ENCODE measurements at places on chromosomes 2 and 18. TPM values are rescaled to one million over a fixed set of nuclear protein-coding genes. Genes with fewer than 3 reads are reported as not detected.
A peak's percentile ranks its signal among the peaks of the same experiment; 100 is the strongest.

Gene FIGN
- total RNA-seq: 23.1 TPM

Gene FAM124B
- total RNA-seq: 4.4 TPM

Gene HRH4
- not detected for total RNA-seq

Gene SNTG2
- total RNA-seq: 27.8 TPM

Gene YES1
- 113 TPM for total RNA-seq

Gene KIAA2012
- total RNA-seq: not detected

DNA sequence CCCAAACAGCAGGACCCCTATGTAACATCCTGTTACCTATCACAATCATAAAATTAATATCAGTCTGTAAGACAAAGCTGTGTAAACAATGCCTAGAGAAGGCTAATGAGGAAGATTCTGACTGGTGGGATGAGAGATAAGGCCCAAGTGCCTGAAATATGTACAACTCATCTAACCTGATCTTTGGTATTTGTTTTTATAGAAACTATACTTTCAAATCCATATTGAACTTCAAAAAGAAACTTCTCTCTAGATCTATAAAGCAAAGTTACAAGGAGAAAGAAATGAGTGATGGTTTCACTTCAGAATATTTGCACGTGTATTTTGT is 36.1 kb upstream of the ITGA4 start:
- no peak for DNase-seq
- no peak overlapping the region for H3K27ac ChIP-seq
- no peaks in the 10 kb centered on the region for H3K36me3 ChIP-seq

DNA sequence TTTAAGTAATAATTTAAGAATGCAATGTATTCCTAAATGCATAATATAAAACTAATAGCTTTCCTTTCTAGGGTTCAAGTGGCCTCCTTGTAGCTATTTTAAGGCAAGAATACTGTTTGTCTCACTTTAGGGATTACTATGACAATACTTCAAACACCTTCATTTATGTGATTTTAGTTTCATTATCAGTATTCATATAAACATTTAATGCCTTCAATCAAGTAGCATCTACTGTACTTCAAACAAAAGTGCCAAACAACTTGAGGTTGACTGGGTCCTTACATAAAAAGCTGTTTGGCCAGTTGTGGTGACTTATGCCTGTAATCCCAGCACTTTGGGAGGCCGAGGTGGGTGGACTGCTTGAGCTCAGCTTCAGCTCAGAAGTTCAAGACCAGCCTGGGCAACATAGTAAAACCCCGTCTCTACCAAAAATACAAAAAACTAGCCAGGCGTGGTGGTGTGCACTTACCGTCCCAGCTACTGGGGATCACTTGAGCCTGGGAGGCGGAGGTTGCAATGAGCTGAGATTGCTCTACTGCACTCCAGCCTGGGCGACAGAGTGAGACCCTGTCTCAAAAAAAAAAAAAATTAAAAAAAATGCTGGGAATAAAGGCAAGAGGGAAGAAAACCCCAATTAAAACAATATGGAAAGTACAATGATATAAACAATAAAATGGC is 9.3 kb downstream of the MEX3C start:
- peak overlapping the region; percentile 7 for H3K4me3 ChIP-seq
- H3K27ac ChIP-seq: no peak overlapping the region
- no peaks in the 10 kb centered on the region for H3K27me3 ChIP-seq
- peaks cover 25% of the 10 kb centered on the region for H3K36me3 ChIP-seq
- no peak for DNase-seq

- H3K4me1 ChIP-seq: 0 out of 2 replicates have a peak, but pooled peaks cover 9% of the 10 kb centered on the region
- peaks cover 13% of the 10 kb centered on the region for H3K36me3 ChIP-seq
- no peak overlapping the region for H3K27ac ChIP-seq
- peaks cover 78% of the 10 kb centered on the region for H3K27me3 ChIP-seq
- DNase-seq: peak; percentile 21
These were observed 1.8 kb downstream of the CBLN2 start for GRCh38 chr18:72542342-72542741.

DNA sequence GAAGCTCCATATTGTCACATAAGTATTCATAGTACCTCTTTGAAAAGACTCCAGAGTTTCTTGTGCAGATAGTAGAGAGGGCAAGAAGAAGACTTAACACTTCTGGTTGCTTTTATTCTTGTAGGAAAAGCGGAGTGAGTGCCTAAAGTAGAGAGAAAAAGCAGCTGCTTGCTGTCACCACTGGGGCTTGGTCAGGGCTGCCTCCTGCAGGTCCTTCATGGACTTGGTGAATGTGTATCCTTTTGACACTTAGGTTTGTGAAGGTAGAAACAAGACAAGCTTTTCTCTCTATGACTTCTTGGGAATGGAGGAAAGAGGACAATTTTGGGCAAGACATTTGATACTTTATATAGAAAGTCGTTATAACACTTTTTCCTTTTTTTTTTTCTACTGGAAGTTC is 312.8 kb upstream of the FANCL start:
- no peaks in the 10 kb centered on the region for H3K27me3 ChIP-seq
- H3K27ac ChIP-seq: peak overlapping the region; percentile 78
- no peaks in the 10 kb centered on the region for H3K36me3 ChIP-seq

DNA sequence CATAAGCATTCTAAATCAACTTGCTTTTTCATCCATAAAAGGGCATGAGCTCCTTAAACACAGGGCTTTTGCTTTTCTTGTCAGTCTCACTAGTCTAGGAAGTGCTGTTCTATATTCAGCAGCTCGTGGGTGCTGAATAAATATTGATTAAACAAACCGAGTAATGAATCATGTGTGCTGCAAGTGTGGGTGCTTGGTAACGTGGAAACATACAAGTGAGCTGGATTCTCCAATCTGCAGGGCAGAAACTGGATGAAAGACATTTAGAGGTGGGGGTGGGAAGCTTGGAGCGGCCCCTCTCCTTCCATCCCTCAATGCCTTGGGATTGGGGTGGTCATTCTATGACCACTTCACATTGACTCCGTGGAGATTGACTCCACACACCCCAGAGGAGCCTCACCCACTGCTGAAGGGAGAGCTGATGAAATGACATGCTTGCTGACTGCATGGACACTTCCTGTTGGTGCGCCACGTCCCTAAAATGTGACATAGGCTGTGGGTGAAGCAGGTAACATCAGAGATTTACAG is 114.6 kb downstream of the DOCK10 start:
- DNase-seq: no peak
- no peaks in the 10 kb centered on the region for H3K36me3 ChIP-seq
- H3K4me1 ChIP-seq: peaks cover 6% of the 10 kb centered on the region

DNA sequence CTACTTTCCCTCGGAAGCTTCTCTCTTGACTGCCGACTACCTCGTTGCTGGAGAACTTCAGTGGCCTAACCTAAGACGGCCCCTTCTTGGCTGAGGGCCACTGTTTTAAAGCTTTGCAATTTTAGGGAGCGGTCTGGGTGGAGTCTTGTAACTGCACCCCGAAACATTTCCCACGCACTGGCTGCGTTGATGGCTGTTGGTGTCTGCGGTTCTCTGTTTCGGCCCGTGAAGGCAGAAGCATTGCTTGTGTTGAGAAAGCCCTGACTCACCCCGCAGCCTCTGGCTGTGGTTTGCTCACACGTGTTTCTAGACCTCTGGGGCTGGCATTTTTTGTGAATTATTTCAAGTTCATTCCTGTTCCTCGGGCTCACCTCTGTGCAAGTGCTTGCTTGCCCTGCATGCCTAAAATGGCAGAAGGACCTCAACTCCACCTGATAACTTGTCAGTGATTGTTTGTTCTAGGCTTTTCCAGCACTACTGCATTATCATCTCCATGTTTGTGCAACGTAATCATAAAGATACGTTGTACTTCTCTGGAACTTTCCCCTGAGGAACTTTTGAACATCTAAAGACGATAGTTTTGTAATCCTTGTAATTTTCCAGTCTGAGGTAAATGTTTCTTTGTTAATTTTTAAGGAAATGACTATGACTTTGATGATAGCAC is 94.2 kb upstream of the DLX2 start:
- DNase-seq: no peak
- peaks cover 58% of the 10 kb centered on the region for H3K36me3 ChIP-seq
- H3K4me3 ChIP-seq: no peak overlapping the region
- no peak overlapping the region for H3K27ac ChIP-seq

- H3K27ac ChIP-seq: no peak overlapping the region
- DNase-seq: no peak
- H3K4me3 ChIP-seq: no peak overlapping the region
- no peaks in the 10 kb centered on the region for H3K36me3 ChIP-seq
- peaks cover 22% of the 10 kb centered on the region for H3K4me1 ChIP-seq
- H3K27me3 ChIP-seq: no peaks in the 10 kb centered on the region
These were observed 81.2 kb downstream of the FAM124B start for GRCh38 chr2:224320660-224321059.

DNA sequence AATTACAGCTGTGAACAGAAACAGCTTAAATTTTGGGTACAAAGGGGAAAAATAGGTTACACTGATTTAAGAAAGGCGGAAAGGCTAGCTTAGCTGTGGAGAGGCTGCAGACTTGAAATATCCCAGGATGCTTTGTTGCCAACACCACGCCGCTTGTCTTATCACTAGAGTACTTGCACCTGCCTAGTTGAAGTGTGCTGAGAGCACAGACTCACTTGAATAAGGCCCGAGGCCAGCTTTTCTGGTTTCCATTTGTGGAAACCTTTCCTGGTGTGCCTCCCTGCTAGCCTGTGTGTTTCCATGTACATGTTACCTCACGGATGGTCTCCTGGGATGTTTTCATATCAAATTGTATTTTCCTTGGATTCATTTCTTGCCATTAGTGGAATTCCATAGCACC is 3.2 kb downstream of the CABLES1 start:
- H3K4me3 ChIP-seq: peak overlapping the region; percentile 83
- peaks cover 65% of the 10 kb centered on the region for H3K4me1 ChIP-seq
- peaks cover 7% of the 10 kb centered on the region for H3K36me3 ChIP-seq
- no peaks in the 10 kb centered on the region for H3K27me3 ChIP-seq
- DNase-seq: no peak

GRCh38 chr2:114122930-114123329 is 233.0 kb downstream of the ACTR3 start:
- DNase-seq: no peak
- peaks cover 26% of the 10 kb centered on the region for H3K36me3 ChIP-seq
- peaks cover 21% of the 10 kb centered on the region for H3K4me1 ChIP-seq
- no peak overlapping the region for H3K27ac ChIP-seq
- no peak overlapping the region for H3K4me3 ChIP-seq
- H3K27me3 ChIP-seq: peaks cover 8% of the 10 kb centered on the region

DNA sequence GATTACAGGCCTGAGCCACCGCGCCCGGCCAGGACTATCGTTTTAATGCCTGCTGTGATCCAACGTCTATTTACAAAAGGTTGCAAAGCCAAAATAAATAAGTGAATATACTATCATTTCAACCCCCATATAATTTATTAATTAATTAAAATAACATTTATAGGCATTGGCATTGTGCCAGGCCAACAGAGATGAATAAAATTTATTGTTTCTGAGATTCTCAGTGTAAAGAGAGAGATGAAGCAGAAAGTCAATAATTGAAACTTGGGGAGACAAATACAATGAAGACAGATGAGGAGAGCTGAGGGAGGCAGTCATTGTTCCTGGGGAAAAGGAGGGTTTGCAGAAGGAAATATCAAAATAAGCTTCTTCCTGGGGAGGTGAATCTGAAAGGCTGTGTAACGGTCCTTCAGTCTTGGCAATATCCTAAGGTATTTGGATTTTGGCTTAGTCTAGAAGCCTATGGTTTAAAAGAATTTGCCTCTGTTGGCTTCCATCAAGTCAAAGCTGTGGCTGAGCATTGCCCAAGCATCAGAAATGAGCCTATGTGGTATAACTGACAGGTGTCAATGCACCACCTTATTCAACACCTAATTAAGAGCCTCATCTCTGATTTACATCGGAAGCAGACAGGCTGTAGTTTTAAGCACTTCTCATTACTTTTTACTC is 31.5 kb downstream of the KCNE4 start:
- no peaks in the 10 kb centered on the region for H3K27me3 ChIP-seq
- H3K36me3 ChIP-seq: no peaks in the 10 kb centered on the region
- no peak for DNase-seq
- peaks cover 5% of the 10 kb centered on the region for H3K4me1 ChIP-seq

- no peak overlapping the region for H3K4me3 ChIP-seq
- H3K36me3 ChIP-seq: no peaks in the 10 kb centered on the region
- DNase-seq: no peak
- H3K27ac ChIP-seq: no peak overlapping the region
- H3K27me3 ChIP-seq: no peaks in the 10 kb centered on the region
These were observed 11.2 kb upstream of the CYP27C1 start for GRCh38 chr2:127231130-127231865.

- no peak overlapping the region for H3K27ac ChIP-seq
- no peak for DNase-seq
- peaks cover 27% of the 10 kb centered on the region for H3K4me1 ChIP-seq
- no peaks in the 10 kb centered on the region for H3K27me3 ChIP-seq
- no peaks in the 10 kb centered on the region for H3K36me3 ChIP-seq
These were observed 280.5 kb downstream of the CAMKMT start for GRCh38 chr2:44642123-44642857.

GRCh38 chr2:25213229-25213628 is 44.8 kb upstream of the POMC start:
- no peaks in the 10 kb centered on the region for H3K27me3 ChIP-seq
- H3K4me3 ChIP-seq: no peak overlapping the region
- H3K36me3 ChIP-seq: no peaks in the 10 kb centered on the region
- DNase-seq: no peak
- H3K27ac ChIP-seq: no peak overlapping the region
- H3K4me1 ChIP-seq: peaks cover 3% of the 10 kb centered on the region

GRCh38 chr18:57780318-57780705 is 22.8 kb downstream of the ATP8B1 start:
- peaks cover 3% of the 10 kb centered on the region for H3K36me3 ChIP-seq
- DNase-seq: no peak
- peaks cover 36% of the 10 kb centered on the region for H3K4me1 ChIP-seq
- no peak overlapping the region for H3K4me3 ChIP-seq

DNA sequence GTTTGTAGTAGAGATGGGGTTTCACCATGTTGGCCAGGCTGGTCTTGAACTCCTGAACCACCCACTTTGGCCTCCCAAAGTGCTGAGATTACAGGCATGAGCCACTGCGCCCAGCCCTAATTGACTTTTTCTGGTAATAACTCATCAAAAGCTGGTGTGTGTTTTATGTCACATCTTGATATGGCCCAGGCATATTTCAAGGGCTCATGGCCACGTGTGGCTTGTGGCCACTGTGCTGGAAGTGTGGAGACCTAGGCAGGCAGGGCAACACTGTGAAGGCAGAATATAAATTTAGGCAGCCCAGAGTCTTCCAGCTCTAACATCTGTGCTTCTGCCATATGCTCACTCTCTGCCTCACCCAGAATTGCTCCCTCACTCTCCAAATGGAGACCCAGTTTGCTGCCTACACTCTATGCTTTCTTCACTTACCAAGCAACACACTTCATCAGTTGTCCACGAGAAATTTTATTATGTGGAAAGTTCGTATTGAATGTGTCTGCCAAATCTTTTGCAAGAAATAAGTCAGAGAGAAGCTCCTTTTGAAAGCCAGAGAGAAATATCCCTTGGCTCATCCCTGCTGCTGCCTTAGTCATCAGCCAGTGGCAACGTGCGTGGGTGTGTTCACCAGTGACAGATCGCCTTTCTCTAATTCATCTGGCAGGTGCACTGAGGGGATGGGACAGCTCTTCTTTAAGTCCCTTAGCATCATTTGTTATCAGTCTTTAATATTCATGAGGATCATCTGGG is 129.4 kb upstream of the CXCR4 start:
- no peak overlapping the region for H3K27ac ChIP-seq
- peaks cover 10% of the 10 kb centered on the region for H3K4me1 ChIP-seq
